ENCODE measurements at places on chromosomes 2 and 18.

GRCh38 chr18:3107740-3108151 lies 94.8 kb upstream of the LPIN2 start:
- DNase-seq = no peak

DNA sequence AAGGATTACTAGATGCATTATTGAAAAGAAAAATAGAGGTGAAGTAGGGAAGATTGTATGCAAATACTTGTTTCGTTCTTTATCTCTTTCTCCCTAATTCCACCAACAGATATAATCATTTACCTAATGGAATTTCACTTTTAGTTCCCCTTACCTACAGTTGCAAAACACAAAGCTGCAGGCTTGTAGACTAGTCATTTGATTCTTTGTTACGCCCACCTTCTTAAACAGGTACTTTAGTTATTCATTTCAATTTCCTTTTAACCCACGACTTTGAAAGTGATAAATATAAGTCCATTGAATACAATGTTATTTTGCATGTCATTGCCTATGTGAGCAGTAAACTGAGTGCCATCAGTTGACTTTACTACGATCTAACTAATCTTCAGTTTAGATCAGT lies 3.9 kb upstream of the HRH4 start:
- no peak for DNase-seq

GRCh38 chr2:14928056-14928455 lies 295.5 kb downstream of the LRATD1 start:
- no peak for DNase-seq

GRCh38 chr2:170847716-170848115 lies 31.0 kb downstream of the GAD1 start:
- DNase-seq = peak; percentile 11

DNA sequence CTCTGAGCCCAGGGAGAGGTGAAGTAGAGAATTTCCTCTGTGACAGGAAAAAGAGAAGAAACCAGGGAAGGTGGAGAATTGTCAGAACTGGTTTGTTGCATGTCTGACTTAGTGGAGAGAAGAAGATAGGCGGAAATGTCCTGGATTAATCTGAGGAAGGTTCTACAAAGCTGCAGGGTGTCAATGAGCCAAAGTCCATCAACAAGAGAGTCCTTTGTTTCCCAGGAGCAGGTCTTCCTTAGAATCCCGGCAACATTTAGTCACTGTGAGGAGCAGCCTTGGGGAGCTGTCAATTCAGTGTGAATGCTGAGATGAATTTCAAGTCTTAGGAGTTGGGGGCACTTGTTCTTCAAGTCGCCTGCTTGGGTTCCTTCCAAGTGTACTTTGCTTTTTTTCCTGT lies 88.4 kb upstream of the CELF4 start:
- DNase-seq = no peak

DNA sequence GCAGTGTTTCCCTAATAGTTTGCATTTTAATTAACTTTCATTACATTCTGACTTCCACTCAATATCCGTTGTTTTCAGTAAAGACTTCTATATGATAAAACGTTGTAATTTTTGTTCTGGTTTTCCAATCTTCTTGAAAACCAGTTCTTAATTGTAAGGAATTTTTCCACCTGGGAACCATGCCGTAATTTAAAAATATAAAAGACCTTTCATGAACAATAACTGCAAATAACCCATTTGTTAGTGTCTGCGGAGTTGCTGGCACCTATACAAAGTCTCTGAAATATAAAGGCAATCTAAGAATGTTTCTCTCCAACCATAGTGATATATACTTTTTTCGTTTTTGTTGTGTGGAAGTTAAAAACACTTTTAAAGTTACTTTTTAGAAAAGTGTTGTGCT lies 7.7 kb upstream of the SATB2 start:
- DNase-seq = no peak

DNA sequence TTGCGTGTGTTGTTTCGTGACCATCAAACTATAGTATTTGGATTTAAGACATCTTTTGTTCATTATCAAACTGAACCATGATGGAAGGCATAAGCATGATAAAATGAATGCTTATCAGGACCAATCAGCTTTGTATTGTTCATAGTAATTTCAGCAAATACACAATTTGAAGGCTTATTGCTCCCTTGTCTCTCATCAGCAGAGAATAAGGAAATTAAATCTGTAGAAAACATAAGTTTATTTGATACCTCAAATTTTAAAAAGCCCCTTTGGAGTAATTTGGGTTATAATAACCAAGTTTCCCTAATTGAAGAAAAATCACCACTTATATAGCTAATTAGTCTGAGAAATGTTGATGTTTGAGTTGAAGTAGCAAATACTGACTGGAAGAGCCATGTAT lies 705.7 kb downstream of the NUP35 start:
- no peak for DNase-seq

DNA sequence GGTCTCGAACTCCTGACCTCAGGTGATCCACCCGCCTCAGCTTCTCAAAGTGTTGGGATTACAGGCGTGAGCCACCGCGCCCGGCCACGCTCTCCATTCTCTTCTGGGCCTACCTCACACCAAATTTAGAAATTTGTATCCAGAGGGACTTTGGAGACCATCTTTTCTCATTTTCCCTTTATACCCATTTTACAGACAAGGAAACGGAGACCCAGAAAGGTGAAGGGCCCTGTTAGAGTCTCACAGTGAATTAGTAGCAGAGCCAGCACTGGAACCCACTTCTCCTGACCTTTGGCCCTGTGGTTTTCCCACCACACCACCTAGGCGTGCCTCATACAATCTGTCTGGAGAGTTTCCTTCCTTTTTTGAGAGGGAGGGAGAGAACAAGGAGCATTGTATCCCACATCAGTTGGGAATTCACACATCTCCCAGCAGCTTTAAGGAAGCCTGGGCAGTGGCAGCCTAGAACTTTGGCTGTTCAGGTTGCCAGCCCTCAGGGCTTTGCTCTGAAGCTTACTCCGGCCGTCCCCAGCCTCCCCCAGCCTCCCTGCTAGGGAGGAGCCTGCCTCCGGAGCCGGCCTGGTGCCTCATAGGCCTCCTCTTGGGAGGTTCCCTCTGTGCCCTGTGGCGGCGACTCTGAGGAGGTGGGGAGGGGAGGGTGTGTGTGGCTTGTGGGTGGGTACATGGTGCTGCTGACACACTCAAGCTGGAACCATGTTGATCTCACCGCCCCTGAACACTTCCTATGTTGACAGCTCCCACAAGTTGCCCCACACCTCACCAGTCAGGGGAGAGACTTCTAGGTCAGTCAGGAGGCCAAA lies 13.8 kb downstream of the FOSL2 start:
- DNase-seq = peak; percentile 90

GRCh38 chr2:181777734-181778133 lies 97.4 kb upstream of the NEUROD1 start:
- no peak for DNase-seq

- DNase-seq = no peak
Measured at GRCh38 chr2:219081096-219081495, 20.4 kb upstream of the IHH start.

- no peak for DNase-seq
Measured at GRCh38 chr2:48532174-48532573, 2.2 kb downstream of the STON1 start.

DNA sequence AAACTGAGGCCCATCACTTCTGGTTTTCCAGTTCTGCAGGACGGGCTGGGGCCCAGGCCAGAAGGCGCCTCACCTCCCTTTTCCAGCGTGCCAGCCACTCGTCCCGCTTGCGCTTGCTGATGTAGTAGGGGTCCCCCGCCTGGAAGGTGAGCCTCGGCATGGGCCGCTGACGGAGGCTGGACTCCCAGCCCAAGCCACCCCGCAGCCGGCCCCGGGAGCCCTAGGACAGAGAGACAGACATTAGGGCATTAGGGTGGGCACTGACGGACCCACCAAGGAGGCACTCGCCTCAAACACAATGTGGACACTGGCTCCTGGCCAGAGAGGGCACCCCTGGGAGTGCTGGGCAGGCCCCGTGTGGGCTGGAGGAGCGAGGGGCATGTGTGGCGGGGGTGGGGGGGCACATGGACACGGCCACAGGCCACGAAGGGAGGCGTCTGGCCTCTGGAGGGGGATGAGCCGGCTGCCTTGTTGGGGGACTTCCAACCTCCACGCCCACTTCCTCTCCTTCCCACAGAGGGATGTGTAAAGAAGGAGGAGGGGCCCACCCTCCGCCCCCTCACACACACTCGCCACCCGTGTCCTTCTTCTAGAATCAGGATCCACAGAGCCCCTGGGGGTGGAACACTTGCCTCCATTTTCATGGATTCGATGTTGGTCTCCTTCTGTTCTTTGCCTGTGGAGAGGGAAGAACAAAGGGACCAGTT lies 66.7 kb downstream of the DNMT3A start:
- DNase-seq = peak; percentile 12

- no peak for DNase-seq
Measured at GRCh38 chr2:239287461-239287860, 113.4 kb downstream of the HDAC4 start.

- DNase-seq = peak; percentile 88
Measured at GRCh38 chr2:31347750-31348149, 66.8 kb downstream of the XDH start.

DNA sequence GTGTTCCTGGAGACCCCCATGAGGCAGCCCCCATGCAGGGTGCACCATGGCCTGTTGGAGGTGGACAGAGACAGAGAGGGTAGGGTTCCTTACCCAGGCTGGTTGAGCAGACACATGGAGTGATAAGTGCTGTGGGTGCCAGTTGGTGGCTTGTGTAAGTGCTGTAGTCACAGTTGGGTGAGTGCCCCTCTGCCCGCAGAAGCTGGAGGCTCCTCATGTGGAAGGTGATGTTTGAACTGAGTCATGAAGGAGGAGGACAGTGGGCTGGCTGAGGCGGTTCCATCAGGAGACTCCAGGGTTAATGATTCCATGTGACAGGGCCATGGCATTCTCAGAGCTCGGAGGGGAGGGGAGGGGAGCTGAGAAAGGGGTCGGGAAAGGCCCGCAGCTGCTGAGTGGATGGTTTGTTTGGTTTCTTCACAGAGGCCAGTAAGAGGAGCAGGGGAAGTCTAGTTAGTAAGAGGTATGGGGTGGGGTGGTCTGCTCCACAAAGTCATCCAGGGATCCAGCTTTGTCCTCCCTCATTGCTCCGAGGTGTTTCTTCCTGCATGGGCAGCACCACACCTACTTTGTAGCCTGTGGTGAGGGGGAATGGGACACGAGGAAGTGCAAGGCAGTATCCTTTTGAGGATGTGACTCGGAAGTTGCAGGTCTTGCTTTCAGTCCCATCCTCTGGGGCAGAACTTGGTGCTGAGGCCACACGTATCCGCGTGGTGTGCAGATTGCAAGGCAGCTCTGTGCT lies 13.6 kb downstream of the IMPA2 start:
- peak; percentile 16 for DNase-seq

GRCh38 chr18:37225279-37225678 lies 340.3 kb downstream of the CELF4 start:
- no peak for DNase-seq

DNA sequence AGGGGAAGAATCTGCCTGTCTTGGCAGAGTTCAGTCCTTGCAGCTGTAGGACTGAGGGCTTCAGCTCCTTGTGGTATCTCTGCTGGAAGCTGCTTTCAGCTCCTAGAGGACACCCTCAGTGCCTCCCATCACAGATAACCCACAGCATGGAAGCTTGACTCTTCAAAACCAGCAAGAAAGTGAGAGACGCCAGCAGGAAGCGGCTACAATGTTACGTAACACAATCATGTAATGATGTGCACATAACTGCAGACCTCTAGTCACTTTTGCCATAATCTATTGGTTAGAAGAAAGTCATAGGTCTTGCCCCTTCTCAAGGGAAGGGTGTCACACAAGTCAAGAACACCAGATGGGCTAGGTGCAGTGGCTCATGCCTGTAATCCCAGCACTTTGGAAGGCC lies 69.1 kb upstream of the AFF3 start:
- no peak for DNase-seq

DNA sequence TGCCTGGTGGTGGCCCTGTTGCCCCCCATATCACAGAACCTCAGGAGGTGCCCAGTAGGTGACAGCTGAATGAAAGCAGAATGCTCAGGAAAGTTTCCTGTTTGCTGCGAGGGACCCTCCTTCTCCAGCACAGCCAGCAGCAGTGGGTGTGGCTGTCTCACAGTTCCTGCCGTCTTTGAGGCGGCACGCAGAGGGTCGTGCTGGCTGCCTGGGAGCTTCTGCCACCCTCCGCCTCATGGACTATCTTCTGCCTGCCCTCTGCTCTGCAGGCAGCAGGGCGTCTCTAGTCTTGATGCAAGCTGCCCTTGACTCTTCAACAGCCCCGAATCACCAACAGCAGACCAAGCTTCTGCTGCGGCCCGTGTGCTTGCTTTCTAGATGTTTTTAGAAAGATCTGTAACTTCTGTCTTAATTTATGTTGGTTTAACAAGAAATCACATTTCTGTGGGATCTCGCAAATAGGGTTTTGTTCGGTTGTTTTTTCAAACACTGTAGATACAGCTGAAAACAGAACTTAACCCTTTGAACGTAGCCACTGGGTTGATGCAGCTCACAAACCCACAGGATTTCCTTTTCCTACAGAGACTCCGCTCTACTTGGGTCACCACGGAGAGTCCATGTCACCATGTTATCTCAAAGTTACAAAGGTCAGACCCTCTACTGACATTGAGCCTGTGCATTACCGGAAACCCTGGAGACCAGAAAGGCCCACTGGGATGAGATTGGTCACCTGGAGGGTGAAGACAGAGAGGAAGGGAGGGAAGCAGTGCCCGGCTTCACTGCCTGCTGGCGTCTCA lies 144.9 kb downstream of the ACOXL start:
- DNase-seq = no peak

GRCh38 chr2:37168217-37168981 lies 11.6 kb upstream of the EIF2AK2 start:
- peak; percentile 50 for DNase-seq

DNA sequence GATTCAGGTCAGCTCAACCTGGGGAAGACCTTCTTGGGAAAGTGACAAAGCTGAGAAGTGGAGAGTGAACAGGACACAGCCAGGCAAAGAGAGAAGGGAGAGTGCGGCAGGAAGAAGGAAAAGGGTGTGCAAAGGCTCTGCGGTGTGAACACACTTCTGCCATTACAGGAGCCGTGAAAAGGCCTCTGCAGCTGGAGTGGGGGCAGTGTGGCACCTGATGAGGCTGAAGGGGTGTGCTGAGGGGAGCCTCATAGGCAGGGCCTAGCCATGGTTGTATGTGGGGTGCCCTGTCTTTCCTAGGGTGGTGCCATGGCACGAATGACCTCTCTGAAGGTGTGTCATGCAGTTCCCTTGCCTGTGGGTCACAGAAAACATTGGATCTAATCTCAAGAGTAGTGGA lies 347.6 kb downstream of the CYRIA start:
- DNase-seq = no peak

DNA sequence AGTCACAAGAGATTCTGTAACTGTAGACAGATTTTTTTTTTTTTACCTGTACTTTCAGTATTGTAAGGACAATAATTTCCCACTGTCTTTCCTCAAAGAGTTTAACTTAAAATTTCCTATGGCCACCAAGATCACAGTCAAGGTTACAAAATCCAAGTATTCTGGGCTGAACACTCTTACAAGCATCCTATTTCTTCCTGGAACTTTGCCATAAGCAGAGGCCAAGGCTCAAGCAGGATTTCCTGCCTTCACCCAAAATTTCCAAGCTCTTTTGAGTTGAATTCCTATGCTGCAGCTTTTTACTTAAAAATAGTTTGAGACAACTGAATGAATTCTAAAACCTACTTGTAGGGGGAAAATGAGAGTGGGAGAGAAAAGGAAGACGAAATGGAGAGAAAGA lies 299.4 kb downstream of the ZNF516 start:
- no peak for DNase-seq

- no peak for DNase-seq
Measured at GRCh38 chr2:207073412-207073800, 92.3 kb downstream of the KLF7 start.

Data from EL (cell line).